PC-3 (cell line): ENCODE measurements at places on chromosomes 3 and 15. TPM values are rescaled to one million over a fixed set of nuclear protein-coding genes. Genes with fewer than 3 reads are reported as not detected.

Gene PGBD4
- total RNA-seq, result 1.2 and 2.6 TPM in 2 replicates

Gene STRC
- 0.22 and 0.46 TPM in 2 replicates for total RNA-seq

Gene CACNA1D
- total RNA-seq, result not detected in 2 replicates

Gene COLQ
- 1.5 and 1.8 TPM in 2 replicates for total RNA-seq

DNA sequence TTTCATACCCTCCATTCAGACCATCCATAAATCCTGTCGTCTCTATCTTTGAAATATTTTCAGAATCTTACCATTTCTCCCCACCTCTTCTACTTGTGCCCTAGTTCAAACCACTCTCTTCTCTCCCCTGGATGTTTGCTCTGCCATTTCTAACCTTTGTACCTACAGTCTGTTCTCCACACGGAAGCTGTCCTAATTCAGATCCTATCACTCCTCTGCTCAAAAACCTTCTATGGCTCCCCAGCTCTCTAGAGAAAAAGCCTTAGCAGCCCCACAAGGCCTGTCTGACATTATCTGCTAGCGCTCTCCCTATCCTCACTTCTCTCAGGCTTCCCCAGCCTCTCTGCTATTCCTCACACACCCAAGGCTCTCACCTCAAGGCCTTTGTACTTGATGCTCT lies 4.5 kb upstream of the SEMA5B start:
- no peaks in the 10 kb centered on the region for H3K36me3 ChIP-seq
- H3K4me3 ChIP-seq, result no peak overlapping the region
- H3K4me1 ChIP-seq, result peaks cover 13% of the 10 kb centered on the region
- DNase-seq, result no peak

GRCh38 chr15:48781017-48781416 lies 29.9 kb downstream of the CEP152 start:
- H3K27ac ChIP-seq, result peak overlapping the region; percentile 92
- peak; percentile 77 for DNase-seq
- no peaks in the 10 kb centered on the region for H3K27me3 ChIP-seq
- H3K4me3 ChIP-seq, result no peak overlapping the region
- H3K4me1 ChIP-seq, result peaks cover 25% of the 10 kb centered on the region

DNA sequence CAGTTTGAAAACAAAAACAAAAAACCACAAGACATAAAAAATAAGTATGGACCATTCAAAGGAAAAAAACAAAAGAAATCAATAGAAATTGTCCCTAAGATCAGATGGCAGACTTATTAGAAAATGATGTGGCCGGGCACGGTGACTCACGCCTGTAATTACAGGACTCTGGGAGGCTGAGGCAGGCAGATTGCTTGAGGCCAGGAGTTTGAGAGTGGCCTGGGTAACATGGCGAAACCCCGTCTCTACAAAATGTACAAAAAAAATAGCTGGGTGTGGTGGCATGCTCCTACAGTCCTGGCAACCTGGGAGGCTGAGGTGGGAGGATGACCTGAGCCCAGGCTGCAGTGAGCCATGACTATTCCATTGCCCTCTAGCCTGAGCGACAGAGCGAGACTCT lies 16.6 kb downstream of the SPCS1 start:
- H3K4me1 ChIP-seq, result no peaks in the 10 kb centered on the region
- H3K27me3 ChIP-seq, result no peaks in the 10 kb centered on the region
- DNase-seq, result no peak
- no peak overlapping the region for H3K4me3 ChIP-seq

DNA sequence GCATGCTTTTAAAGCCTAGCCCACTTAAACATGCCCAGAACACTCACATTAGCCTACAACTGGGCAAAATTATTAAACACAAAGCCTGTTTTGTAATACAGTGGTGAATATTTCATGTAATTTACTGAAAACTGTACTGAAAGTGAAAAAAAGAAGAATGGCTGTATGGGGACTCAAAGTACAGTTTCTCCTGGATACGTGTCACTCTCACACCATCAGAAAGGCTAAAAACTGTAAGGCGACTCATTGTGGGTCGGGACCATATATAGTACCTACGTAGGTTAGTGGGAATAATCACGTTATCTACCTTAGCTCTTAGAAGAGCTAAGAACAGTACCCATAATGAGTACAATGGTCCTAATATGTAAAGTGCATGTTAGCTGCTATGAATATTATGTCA lies 80.2 kb upstream of the SPATA12 start:
- peaks cover 16% of the 10 kb centered on the region for H3K4me1 ChIP-seq
- no peaks in the 10 kb centered on the region for H3K27me3 ChIP-seq
- no peaks in the 10 kb centered on the region; the same call in 1 of the 2 replicates for H3K36me3 ChIP-seq
- DNase-seq, result no peak
- H3K4me3 ChIP-seq, result no peak overlapping the region

- no peaks in the 10 kb centered on the region for H3K36me3 ChIP-seq
- no peak overlapping the region for H3K27ac ChIP-seq
- peak; percentile 80 for DNase-seq
- H3K4me3 ChIP-seq, result no peak overlapping the region
- peaks cover 7% of the 10 kb centered on the region for H3K4me1 ChIP-seq
Measured at GRCh38 chr3:124467980-124468902, 262.0 kb upstream of the UMPS start.

DNA sequence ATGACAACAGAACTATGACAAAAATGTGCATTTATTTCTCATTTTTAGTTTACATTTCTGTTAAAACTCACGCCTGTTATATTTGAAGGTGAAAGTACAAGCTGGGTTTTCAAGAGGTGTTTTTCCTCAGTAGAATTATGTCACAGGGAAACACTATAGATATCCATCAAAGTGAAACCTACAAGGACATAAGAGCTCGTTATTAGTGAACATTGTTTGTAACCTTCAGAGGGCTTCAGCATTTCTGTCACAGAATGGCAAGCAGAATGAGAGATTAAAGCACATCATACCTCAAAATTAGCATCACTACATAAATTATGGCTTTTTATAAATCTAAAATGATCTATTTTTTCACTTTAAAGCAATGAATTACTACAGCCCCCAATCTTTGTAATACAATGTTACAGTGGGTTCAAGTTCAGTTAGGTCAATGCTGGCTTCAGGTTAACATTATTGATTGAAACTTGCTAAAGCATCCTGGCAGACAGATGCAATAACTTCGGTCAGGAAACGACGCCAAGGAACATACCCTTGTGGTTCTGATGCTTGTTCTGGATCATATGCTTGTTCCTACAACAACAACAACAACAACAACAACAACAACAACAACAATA lies 405.6 kb downstream of the CADM2 start:
- H3K4me3 ChIP-seq, result no peak overlapping the region
- no peaks in the 10 kb centered on the region for H3K27me3 ChIP-seq
- H3K36me3 ChIP-seq, result no peaks in the 10 kb centered on the region
- no peak for DNase-seq
- no peaks in the 10 kb centered on the region for H3K4me1 ChIP-seq

DNA sequence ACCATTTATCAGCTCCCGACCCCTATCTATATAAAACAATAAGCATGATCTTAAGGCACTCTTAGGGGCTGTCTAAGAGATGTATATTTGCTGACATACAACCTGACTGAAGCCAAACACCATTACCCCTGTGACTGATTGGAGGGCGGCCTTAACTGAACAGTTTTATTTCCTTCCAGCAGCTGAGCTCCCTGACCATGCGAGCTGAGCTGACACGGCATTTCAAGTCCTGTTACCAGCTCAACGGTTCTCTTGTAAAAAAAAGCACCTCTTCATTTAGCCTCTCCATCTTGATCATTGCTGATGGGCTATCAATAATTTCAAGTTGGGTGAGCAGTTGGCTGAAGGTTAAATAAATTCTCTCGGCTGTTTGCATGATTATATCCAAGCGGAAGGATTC lies 33.4 kb upstream of the BNIP2 start:
- DNase-seq, result no peak
- no peak overlapping the region for H3K4me3 ChIP-seq
- no peak overlapping the region for H3K27ac ChIP-seq
- H3K36me3 ChIP-seq, result no peaks in the 10 kb centered on the region
- peaks cover 68% of the 10 kb centered on the region for H3K27me3 ChIP-seq

GRCh38 chr3:124800511-124801258 lies 70.4 kb downstream of the UMPS start:
- H3K27ac ChIP-seq, result no peak overlapping the region
- no peak overlapping the region for H3K4me3 ChIP-seq
- no peaks in the 10 kb centered on the region for H3K4me1 ChIP-seq
- H3K36me3 ChIP-seq, result no peaks in the 10 kb centered on the region
- no peak for DNase-seq

DNA sequence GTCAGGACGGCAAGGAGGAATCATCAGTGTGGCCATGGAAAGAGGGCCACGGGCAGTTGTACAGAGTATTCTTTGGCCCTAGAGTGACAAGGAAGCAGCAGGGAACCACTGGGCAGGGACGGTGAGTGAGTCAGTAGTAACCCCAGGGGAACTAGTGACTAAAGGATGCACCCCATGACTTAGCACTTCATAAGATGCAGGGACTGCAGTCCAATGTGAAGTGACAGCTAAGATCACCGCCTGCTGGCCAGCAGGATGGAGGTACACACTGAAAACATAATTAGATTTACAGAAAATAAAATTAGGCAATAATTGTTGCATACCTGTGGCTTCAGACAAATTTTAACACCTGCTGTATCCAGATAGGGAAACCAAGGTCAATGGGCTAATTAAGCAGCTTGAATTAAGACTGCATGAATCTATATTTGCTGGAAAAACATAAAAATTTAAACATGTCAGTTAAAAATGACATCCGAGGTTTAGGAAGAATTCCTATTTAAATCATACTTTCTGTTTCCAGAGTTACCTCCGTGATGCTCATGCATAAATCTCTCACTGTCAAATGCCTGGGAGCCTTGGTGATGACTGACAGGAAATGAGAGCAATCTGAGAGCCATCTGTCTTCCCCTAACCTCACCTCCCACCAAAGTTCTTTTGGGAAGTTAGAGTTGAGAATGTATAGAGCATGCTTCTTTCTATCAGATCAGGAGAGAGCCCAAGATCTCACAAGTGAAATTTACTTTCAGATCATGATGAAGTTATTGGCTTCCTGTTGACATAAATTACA lies 56.5 kb downstream of the DCLK3 start:
- no peak overlapping the region for H3K4me3 ChIP-seq
- peak; percentile 54 for DNase-seq
- no peaks in the 10 kb centered on the region for H3K36me3 ChIP-seq
- H3K4me1 ChIP-seq, result 0 out of 2 replicates have a peak, but pooled peaks cover 3% of the 10 kb centered on the region
- no peaks in the 10 kb centered on the region for H3K27me3 ChIP-seq

GRCh38 chr3:168991803-168992202 lies 671.7 kb downstream of the MECOM start:
- no peaks in the 10 kb centered on the region for H3K27me3 ChIP-seq
- H3K27ac ChIP-seq, result no peak overlapping the region
- H3K36me3 ChIP-seq, result no peaks in the 10 kb centered on the region
- H3K4me3 ChIP-seq, result no peak overlapping the region
- no peaks in the 10 kb centered on the region for H3K4me1 ChIP-seq
- peak; percentile 16 for DNase-seq

- no peaks in the 10 kb centered on the region for H3K27me3 ChIP-seq
- H3K4me1 ChIP-seq, result peaks cover 29% of the 10 kb centered on the region
- no peak overlapping the region for H3K27ac ChIP-seq
- H3K36me3 ChIP-seq, result peaks cover 52% of the 10 kb centered on the region
- no peak for DNase-seq
Measured at GRCh38 chr3:45670991-45671390, 18.2 kb upstream of the SACM1L start.
